ENCODE measurements at places on chromosomes 6 and 20. TPM values are rescaled to one million over a fixed set of nuclear protein-coding genes. Genes with fewer than 3 reads are reported as not detected.

DNA sequence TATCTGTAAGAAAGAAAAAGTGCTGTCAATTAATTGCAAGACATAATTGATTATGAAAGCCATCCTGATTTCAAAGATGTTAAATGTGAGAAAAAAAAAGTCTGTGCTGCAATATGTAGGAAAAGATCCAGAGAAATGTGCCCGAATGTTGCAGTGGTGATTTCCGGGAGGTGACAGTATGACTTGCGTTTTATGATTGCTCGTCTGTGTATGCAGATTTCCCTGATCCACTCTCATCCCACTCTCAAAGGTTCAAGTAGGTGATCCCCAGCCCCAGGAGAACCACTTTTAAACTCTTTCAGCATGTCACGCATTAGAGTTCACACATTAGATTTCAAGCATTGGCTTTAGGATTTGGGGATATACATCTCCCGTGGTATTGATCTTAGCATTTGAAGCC is 57.8 kb downstream of the TPD52L1 start:
- DNase-seq = no peak

Gene POU5F1
- 1.3 TPM for total RNA-seq

Gene TBXT
- not detected for total RNA-seq

Gene PAX1
- total RNA-seq = not detected

DNA sequence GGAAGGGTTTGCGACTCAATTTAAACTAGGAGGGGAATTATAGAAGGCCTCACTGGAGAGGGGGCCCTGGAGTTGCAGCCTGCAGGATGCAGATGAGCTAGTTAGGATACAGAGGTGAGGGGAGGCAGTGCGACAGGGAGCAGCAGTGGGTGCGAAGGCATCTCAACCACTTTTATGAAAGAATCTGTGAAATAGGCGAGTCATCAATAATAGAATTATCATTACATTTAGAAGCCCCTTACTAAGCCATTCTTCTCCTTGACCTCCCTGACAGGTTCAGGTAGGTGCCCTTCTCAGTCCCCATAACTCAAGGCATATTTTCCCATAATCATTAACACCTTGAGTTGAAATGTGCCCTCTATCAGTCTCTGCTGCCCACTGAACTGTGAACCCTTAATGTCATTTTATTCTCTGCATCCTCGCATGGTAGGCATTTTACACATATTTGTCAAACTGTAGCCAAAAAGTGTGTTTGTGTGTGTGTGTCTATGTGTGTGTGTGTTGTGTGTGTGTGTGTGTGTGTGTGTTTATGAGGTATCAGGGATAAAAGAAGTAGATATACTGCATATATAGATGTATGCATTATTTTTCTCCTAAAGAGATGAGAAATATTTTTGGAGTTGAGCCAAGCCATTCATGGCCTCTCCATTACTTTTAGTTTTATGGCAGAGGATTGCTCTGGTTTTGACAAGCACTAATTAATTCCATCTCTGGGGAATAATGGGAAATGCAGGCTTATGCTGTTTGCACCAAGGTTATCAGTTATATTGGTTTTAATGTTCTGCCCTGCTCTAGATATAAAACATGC is 898.8 kb downstream of the KIF16B start:
- no peak for DNase-seq

DNA sequence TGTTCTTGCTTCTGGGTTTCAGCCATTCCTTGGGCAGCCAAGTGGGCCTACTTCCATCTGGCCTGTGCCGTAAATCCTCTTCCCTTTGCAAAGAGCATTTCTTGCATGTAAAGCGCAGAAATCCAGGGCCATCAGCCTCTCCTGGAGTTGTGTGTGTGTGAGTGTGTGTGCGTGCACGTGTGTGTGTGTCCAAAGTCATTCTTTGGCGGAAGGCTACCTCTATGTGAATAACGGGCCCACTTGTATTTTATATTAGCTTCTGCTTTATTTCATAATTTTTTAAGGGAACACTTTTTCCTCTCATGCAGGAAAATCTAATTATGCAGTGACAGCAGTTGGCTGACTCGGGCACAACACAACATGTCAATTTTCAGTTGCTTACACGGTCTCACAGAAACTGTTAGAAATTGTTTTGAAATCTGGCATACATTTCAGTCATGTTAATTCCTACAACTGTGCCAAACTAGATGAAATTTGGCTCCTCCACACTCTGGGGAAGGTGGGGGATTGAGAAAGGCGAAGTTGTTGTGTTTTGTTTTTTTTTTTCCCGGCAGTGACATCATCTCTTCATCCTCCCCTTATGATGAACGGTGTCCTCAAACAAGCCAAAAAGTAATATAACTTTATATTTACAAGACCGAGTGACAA is 223.7 kb upstream of the TSHZ2 start:
- DNase-seq = no peak

- peak; percentile 64 for DNase-seq
Measured at GRCh38 chr6:137861550-137862337, 5.3 kb upstream of the TNFAIP3 start.

DNA sequence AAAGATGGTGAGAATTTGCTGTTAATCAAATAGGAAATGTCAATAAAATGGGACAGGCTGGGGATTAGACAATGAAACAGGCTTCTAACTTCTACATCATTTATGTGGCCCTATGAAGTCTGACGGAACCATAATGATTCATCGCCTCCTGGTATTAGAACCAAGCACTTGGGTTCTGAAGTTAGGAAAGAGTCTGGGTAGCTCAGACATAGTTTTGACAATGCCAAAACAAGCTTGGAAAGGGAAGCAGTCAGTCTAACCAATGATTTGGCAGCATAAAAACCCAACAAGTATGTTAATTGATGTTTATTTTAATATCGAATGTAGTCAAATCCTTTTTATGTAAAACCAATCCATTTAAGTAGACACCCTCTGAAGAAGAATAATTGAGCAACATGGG is 160.8 kb upstream of the RSPO3 start:
- DNase-seq = no peak

All from bronchial epithelial cell (primary cell).